ENCODE measurements at places on chromosomes 2 and 18.

- DNase-seq: no peak
These were observed 126.2 kb downstream of the DPP4 start for GRCh38 chr2:161947836-161948235.

DNA sequence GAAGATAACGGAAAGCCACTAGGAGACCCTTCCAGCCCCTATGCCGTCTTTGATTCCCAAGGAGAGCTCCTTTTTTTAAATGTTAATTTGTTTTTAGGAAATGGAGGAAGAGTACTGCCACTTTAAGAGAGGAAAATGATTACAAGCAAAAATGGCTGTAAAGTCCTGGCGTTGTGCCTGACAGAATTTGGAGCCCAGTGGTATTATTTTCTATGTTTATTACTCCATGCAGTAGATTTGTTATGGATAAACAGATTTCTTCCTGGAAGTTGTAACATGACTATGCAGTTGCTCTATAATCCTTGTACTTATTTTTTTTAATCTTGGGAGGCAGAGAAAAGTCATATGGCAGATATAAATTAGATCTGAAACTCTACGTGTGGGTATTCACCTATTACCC, 141.3 kb downstream of the GBX2 start:
- no peak for DNase-seq

- no peak for DNase-seq
These were observed 262.0 kb downstream of the DLGAP1 start for GRCh38 chr18:4193086-4193485.

DNA sequence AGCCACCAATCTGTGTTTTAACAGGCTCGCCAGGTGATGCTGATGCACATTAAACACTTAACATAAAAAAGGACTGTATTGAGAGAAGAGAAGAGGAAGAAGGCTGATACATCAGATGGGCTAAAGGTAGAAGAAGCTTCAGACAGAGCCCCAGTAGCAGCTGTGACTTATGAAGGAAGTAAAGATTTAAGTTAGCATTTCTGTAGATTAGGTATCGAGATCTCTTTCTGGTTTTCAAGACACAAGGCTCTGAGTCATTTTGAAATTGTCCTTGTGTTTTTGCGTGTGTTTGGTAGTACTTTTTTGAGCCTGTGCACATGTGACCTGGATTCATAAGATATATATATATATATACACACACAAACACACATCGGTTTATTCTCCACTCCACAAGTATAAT, 40.6 kb upstream of the GCFC2 start:
- no peak for DNase-seq

DNA sequence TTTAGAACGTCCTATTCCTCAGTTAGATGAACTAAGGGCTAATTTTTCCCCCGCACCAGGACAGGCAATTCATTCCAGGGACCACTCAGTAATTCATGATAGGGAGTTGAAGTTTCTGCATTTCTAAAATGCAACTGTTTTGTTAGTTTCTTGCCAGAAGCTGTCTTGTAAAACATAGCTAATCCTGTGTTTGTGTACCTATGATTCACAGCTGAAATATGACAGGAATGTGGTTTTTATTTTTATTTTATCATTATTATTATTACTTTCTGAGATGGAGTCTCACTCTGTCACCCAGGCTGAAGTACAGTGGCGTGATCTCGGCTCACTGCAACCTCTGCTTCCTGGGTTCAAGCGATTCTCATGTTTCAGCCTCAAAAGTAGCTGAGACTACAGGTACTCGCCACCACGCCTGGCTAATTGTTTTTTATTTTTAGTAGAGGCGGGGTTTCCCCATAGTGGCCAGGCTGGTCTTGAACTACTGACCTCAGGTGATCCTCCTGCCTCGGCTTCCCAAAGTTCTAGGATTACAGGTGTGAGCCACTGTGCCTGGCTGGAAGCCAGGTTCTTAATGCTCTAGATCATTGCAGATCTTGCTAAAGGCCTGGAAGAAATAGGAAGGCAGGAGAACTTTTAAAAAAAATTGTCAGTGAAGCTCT, 154.8 kb upstream of the FHL2 start:
- no peak for DNase-seq

GRCh38 chr2:222289278-222290160, 9.3 kb downstream of the PAX3 start:
- DNase-seq: no peak

All from HepG2 (cell line).